Choroid plexus epithelial cell (primary cell): ENCODE measurements at places on chromosomes 1 and 21.
A peak's percentile ranks its signal among the peaks of the same experiment; 100 is the strongest.

DNA sequence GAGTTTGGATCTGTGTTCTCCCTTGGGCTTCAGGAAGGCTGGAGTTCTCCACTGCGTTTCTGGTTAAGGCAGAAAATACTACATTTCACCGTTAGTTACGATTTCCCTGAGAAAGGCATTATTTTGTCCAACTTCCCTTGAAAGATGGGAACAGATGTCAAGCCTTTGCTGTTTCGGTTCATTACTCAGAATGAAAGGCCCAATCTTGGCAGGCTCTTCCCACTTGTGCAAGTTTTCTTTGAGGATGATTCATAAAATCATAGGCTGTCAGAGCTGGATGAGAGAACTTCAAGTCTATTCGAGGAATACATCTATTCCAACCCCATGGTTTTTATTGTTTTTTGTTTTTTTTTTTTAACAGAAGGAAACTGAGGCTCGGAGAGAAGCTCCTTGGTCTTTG, 205.2 kb downstream of the GRIK3 start:
- no peak for DNase-seq

- DNase-seq = no peak
Measured at GRCh38 chr1:206039046-206039973, 13.7 kb upstream of the RHEX start.

DNA sequence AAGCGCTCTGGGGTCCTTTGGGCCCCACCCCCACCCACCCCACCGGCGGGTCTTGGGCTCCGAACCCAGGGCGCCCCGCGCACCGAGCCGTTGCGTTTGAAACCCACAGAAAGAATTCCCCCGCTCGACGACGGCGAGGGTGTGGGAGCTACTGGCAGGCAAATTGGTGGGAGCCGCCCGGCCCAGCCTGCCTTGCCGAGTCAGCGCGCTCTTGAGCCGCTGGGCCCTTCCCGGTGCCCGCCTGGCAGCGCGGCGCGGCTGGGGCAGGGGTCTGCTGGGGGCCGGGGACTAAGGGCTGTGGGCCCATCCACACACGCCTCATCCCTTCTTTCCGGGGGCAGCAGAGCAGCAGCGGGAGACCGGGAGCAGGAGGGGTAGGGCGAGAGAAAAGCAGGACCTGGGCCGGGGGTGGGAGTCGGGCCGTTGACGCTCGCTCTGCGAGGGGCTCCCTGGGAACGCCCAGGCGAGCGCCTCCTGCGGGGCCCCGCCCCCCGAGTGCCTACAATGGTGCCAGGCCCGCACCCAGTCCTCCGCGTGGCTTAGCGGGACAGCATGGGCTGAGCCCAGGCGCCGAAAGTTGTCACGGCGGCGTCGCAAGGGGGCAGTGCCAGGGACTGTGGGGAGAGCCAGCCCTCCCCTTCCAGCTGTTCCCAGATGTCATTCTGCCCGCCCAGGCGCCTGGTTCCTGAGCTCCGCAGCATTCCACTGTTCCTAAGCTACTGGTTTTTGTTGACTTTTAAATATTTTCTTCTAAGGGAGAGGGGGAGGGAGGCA, at the start of gene C1orf94:
C1orf94 (plus strand) TSS at position 78 of the 774 bp plus-strand sequence. CDS start 883 bp downstream, outside the sequence.
- DNase-seq = no peak

- DNase-seq = peak; percentile 83
Measured at GRCh38 chr1:115411371-115412063, 73.5 kb upstream of the NGF start.

DNA sequence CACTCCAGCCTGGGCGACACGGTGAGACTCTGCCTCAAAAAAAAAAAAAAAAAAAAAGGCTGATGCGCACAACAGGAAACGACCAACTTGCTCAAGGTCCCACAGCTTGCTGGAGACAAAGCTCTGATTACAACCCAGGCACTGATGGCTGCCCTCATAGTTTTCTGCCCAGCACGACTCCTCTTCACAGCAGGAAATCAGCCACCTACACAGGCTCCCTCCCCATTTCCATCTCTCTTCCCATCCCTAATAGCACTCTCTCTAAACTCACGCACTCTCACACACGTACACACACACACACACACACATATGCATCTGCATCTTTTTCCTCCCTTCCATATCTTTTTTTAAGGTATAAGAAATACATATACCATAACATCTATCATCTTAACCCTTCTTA, 153.5 kb upstream of the SOD1 start:
- no peak for DNase-seq

DNA sequence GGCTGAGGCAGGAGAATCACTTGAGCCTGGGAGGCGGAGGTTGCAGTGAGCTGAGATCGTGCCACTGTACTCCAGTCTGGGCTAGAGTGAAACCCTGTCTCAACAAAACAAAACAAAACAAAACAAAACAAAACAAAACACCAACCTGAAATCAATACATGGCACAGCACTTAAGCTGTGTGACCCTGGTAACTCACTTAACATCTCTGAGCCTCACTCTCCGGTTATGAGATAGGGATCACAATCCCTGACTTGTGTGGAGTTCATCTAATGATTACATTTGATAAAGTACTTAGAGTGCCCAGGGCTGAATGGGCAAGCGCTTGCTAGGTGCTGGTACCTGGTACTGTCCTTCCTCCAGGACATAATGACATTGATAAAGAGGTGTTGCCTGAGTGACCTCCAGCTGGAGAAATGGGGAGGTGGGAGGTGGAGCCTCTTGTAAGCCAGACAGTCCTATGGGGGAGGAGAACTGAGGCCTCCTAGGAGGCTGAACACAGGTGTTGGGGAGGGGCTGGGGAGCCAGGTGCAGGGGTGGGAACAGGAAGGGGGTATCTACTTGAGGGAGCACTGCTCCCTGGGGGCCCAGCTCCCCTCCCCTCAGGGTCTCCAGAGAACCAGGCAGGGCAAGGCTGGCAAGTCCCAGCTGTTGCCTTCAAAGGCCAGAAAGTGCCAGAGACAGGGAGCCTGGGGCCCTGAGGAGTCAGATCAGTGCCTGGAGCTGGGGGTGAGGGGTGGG, 17.9 kb downstream of the FOXO6 start:
- DNase-seq = no peak

DNA sequence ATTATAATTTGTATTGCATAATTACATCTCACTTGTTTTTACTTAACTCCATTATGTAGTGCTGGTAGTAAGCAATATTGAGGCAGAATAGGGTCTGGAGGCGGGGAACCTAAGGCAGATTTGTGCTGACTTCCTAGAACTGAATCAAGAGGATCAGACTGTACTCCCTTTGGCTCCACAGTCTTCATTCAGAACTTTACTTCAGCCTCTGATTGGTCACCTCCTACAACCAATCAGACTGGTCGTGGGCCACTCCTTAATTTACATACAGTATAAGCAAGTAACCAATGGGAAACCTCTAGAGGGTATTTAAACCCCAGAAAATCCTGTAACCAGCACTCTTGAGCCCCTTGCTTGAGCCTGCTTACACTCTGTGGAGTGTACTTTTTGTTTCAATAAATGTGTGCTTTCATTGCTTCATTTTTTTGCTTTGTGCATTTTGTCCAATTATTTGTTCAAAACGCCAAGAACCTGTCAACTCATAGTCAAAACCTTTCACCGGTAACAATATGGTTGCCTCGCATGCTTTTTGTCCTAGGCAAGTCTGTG, 31.6 kb downstream of the ZBTB8OS start:
- DNase-seq = no peak

GRCh38 chr1:175887521-175887920, 144.1 kb upstream of the TNR start:
- DNase-seq = no peak

DNA sequence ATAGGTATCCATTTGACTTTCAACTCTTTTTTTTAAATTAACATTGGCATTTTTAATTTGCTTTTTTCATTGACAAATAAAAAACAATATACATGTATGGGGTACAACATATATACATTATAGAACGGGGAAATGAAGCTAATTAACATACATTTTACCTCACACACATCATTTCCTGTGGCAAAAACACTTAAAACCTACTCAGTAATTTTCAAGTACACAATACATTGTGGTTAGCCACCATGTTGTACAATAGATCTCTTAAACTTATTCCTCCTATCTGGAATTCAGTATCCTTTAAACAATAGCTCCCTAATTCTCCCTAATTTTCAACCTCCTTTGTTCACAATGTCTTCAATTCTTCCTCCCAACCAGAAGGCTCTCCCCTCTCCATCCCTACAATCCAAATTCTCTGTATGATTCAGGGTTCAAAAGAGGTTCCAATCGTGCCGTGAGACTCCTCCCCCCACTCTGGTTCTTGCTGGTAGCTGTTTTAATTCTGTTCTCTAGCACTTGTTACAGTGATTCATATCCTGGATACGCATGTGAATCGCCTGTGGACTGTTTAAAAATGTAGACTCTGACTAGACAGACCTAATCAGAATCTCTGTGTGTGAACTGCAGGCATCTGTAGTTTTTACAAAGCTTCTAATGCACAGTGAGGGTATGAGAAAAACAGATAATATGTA, 87.6 kb upstream of the DUSP10 start:
- DNase-seq = peak; percentile 94

DNA sequence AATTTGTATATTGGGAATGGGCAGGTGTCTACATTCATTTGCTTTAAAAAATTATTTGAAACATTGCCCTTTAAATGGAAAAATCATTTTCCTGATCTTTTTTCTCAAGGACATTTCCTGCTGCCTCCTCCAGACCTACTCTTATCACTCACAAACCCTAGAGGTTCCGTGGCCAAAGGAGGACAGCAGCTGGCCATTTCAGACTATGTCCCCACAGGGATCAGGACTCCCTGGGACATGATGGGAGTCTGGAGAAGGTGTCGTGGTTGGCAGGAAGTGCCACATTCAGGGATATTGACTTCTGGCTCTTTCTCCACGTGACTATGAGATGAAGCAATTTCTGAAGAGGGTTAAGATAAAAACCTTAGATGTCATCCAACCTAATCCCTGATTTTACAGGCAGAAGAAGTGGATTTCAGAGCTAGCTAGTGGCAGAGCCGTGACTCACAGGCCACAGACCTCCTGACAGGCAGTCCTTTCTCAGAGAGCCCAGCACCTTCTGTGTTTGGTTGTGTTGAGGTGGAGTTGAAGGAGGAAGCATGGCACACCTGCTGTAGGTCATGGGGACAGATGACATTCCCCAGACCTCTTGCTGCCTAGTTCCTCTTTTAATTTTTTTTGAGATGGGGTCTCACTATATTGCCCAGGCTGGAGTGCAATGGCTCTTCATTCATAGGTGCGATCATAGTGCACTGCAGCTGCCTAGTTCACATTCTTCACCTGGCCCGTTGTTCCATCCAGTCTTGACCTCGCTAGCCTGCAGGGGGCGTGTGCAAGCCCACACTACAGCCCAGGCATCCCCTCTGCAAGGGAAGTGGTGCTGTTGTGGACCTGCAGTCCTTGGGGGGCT, 25.5 kb upstream of the IL10 start:
- no peak for DNase-seq

DNA sequence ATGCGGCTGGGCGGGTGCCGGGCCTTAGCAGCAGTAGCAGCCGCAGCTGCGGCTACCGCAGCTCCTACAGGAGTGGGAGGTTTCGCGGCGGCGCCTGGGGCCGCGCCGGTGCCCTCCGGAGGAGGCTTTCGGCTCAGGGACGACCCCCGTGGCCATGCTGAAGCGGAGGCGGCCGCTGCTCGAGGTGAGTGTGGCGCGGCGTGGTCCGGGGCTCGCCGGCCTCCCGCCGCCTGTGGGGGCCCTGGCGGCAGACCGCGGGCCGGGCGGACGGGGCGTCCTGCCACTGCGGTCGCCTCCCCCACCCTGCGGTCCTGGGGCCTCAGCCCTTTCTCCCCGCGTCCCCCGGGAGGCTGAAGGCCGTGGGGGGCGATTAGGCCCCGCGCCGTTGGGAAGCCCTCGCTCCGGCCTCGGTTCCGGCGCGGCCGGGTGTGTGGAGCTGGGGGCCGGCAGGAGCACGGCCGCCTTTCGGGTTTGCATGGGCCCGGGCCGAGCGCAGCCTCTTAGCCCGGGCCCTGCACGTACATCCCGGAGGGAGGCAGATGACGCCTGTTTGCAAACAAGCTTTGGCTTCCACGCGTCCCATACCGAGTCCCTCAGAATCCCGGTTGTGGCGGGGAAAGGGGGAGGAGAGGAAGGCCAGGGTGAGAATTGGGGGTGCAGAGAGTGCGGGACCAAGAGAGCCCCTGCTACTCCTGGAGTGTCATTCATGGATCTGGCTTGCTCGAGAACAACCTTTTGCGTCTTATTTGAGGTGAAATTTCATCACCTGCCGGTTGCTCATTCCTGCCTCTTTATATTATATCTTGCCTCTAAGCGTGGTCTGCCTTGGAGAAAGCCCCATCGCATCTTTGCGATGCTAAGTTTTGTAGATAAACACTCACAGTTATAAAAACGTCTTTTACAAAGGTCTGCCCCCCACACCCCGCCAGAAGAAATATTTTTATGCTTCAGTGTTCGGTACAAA, 613 bp downstream of the ZFYVE9 start:
- DNase-seq = peak; percentile 62

- peak; percentile 22 for DNase-seq
Measured at GRCh38 chr21:45256912-45257672, 30.6 kb downstream of the POFUT2 start.

- DNase-seq = no peak
Measured at GRCh38 chr1:6421266-6421665, 1.5 kb upstream of the HES2 start.

DNA sequence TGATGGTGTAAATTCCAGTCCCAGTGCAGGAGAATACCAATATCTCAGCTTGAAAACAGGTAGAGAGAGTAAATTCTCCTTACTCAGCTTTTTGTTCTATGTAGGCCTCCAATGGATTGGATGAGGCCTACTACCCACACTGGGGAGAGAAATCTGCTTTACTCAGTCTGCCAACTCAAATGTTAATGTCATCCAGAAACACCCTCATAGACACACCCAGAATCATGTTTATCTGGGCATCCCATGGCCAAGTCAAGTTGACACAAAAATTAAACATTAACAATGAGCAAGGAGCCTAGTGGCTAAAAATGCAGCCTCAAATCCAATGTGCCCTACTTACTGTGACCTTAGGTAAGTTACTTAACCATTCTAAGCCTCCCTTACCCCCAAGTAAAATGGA, 6.9 kb upstream of the HLX start:
- DNase-seq = no peak

DNA sequence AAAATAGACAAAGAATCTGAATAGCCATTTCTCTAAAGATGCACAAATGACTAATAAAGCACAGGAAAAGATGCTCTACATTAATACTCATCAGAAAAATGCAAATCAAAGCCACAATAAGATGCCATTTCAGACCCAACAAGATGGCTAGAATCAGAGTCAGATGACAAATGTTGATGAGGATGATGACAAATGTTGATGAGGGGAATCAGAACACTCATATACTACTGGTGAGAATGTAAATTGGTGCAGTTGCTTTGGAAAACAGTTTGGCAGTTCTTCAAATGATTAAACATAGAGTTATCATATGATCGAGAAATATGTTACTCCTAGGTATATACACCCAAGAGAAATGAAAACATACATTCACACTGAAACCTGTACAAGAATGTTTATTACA, 33.9 kb downstream of the LRRC40 start:
- no peak for DNase-seq

DNA sequence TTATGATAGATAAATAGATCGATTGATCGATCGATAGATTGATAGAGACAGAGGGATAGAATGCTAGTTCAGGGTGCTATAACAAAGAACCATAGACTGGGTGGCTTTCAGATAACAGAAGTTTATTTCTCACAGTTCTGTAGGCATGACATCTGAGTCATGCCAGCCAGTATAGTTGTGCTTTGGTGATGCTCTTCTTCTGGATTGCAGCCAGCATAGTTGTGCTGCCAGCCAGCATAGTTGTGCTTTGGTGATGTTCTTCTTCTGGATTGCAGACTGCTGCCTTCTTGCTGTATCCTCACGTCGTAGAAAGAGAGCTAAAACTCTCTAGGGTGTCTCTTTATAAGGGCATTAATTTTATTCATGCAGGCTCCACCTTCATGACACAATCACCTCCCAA, 860.8 kb downstream of the BRINP3 start:
- peak; percentile 33 for DNase-seq

GRCh38 chr1:89444791-89445190, 79.8 kb upstream of the LRRC8B start:
- DNase-seq = no peak

GRCh38 chr1:96756789-96757188, 35.2 kb downstream of the PTBP2 start:
- DNase-seq = peak; percentile 44
